NCI-H1417 treated with DMSO at 0.1 percent for 48 hours (cell line): ENCODE measurements at places on chromosomes 1 and 21.

- DNase-seq, result no peak
Measured at GRCh38 chr1:74324684-74325448, 89.7 kb downstream of the TNNI3K start.

DNA sequence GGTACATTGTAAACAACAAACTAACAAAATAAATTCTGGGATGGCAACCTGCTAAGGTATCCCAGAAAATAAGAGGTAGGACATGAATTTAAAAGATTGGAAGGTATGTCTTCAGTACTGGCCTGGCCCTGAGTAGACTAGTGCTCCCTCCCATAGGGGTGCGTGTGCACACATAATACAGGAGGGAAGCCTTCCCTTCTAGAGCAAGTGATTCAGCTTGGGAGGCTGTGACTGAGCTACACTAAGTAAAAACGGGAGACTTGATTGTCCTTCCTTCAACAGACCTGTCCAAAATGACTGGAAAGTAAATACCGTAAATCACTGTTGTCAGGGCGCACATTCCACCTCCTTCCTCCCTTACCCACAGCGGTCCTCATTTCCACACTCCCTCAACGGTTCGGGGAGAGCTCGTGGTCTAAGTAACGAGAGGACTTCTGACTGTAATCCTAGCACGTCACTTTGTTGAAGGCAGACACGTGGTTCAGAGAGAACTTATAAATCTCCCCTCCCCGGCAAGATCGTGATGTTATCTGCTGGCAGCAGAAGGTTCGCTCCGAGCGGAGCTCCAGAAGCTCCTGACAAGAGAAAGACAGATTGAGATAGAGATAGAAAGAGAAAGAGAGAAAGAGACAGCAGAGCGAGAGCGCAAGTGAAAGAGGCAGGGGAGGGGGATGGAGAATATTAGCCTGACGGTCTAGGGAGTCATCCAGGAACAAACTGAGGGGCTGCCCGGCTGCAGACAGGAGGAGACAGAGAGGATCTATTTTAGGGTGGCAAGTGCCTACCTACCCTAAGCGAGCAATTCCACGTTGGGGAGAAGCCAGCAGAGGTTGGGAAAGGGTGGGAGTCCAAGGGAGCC lies at the start of gene TGFB2:
Gene TGFB2, plus strand, starts transcription at position 523 of the 859 bp plus-strand sequence. CDS start 1,366 bp downstream, outside the sequence.
- no peak for DNase-seq

GRCh38 chr1:109242387-109242786 lies 7.0 kb upstream of the CELSR2 start:
- no peak for DNase-seq

GRCh38 chr21:37593015-37593414 lies 226.4 kb downstream of the DYRK1A start:
- peak; percentile 13 for DNase-seq

DNA sequence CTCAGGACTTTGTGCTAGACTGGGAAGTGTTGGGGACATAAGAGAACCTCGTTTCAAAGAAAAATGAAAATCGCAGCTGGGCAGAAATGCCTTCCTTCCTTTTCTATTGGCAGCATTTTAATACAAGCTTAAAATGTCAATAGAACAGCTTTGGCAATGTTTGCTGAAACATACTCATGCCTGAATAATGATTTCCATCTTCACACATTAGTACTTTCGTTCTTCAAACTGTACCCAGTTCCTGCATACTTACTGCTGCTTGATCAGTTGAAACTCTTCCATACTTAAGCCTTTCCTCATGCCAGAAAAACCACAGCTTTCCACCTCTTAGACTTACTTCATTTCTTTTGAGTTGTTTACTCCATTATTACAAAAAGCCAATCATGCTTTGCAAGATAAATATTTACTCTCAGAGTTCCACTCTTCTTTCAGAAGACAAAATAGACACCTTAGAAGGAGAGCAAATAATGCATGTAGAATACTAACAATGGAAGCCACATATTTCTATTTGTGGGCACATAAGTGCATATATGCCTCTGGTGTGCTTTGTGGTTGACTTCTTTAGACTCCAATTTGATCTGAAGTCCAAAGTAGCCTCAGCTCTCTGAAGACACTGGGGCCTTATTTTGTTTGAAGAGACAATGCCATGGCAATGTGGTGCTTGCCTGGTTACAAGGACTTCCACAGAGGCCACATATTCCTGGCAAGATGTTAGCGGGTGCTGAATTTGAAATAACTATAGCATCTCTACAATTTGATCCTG lies 22.7 kb upstream of the CD55 start:
- no peak for DNase-seq

DNA sequence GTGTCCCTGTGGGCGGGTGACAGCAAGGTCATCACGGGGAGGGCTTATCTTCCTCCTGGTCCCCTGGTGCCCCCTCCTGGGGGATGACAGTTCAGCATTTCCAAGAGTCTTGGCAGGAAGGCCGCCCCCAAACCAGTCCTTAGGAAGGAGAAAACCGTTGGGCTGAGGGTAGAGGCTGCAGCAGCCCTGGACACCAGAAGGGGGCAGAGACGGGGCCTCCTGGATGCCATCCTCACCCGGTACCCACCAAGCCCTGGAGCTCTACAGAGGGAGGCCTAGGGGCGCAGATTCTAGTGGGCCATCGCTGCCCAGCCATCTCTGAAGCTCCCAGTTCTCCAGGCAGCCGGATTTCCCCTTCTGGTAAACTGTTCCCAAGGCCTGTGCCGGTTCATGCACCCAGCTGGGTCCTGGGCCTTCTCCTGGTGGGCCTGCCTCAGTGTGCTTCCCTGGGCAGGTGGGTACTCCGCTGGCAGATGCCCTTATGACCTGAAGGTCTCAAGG lies 14.8 kb upstream of the ZNF669 start:
- DNase-seq, result no peak

- DNase-seq, result no peak
Measured at GRCh38 chr1:84103197-84103992, 40.7 kb upstream of the PRKACB start.
